ENCODE measurements at places on chromosomes 4 and X.

GRCh38 chrX:23008431-23009099, 8.8 kb downstream of the DDX53 start:
- no peak for DNase-seq

GRCh38 chrX:112011376-112011775, 71.2 kb downstream of the TRPC5 start:
- DNase-seq, result no peak

GRCh38 chrX:103864886-103865534, 33.0 kb upstream of the RAB9B start:
- DNase-seq, result no peak

DNA sequence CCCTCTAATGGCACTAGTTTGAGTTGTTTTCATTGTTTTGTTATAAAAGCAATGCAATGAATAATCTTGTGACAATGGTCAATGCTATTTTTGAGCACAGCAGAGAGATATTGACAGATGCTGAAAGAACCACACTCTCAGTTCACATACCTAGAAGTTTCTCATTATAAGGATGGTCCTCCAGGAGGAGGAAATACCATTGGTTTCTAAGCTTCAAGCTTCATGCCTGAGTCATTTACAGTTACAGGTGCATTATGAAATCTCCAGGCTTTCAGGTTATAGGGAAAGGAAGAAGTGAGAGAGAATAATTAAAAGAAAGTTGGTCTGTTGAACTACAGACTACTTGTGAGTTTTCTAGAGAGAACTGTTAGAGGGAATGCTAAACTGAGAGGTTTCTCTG, 75.3 kb downstream of the PWWP3B start:
- DNase-seq, result no peak

DNA sequence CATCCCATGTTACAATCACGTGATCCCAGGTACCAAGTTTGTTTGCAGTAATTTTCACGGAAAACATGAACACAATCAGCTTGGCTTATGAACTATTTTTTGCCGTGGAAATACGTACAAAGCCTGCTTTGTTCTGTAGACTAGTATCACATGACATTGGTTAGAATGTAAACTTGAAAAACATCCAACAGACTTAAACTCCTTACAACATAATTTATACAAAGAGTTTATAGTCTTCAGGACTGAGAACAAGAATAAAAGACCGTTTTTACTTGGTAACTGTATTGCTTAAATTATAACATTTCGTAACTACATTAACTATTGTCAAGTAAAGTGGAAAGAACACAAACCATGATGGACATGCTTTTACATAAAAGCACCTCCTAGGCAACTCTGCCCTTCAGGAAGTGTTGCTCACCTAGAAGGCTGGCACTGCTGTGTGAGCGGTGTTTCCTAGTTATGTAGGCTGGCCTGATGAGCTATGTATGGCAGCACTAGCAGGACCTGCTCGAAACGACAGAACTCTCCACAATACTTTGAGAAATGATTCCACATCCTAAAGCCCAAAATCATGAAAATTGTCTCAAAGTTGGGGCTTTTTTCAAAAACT, 41.8 kb upstream of the WDR1 start:
- no peak for DNase-seq

DNA sequence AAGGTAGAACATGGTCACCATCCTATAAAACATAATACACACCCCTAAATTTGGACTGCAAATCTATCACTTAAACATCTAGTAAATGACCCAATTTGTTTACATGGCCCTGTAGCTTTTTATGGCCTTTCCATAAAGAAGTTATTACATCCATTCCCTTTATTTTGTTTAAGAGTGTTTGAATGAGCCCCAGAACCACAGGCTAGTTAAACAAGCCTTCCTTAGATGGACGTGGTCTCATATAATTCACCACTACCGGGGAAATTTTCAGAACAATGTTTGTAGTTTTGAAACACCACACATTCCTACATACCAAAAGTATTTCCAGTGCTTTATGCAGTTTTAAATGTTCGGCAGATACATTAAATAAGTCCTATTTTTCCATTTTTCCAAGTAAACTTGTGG, 12.3 kb downstream of the PDGFC start:
- DNase-seq, result peak; percentile 83
